ENCODE measurements at places on chromosomes 1 and 21. TPM values are rescaled to one million over a fixed set of nuclear protein-coding genes. Genes with fewer than 3 reads are reported as not detected.

GRCh38 chr1:32031578-32032274 is 18.1 kb downstream of the KHDRBS1 start:
- peak; percentile 57 for DNase-seq

DNA sequence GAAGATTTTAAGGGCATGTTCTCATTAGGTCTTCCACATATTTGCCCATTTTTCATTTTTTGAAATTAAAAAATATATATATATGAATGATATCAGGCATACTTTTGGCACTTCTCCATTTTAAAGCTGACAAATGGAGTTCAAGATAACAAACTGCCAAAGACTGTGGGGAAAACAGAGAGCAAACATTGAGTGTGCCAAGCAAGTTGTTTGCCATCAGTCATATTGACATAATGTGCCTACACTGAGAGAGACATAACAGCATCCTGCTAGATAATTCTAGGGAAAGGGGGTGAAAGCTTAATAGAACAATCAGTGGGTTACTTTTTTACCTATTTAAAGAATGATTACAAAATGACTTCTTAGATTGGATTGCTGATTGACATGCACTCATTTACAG is 529.4 kb upstream of the CXADR start:
- no peak for DNase-seq

- no peak for DNase-seq
Measured at GRCh38 chr1:67861856-67862516, 28.7 kb upstream of the GNG12 start.

DNA sequence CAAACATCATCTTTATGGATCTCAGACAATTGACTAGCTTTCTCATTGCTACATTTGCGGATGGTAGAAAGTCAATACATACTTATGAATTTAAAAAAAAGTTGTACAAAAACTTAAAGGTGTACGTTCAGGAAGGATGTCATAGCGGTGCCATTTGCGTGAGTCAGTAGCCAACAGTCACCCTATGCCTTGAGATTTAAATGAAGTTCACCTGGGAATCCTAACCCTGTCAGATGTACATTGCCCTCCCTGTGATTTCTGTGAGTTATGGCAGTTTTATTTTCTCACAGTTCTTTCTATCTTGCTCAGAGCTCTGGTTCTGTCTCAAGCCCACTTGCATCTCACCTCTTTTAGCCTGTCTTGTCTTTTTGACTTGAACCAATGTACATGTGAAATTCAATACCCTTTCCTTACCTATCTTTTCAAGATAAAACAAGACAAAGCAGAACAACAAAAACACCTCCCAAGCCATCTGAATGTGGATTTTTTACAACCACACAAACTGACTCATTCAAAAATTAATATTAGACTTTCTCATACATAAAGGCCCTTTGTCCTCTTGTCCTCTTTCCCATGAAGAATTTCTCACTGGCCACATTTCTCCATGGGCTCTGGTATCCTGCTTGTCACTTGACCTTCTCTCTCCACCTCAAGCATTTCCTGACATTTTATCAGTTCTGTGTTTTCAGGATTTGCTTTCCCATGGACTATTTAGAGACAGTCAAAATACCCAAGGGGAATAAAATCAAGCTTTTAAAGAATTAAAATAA is 25.3 kb upstream of the ZNF697 start:
- DNase-seq: no peak

DNA sequence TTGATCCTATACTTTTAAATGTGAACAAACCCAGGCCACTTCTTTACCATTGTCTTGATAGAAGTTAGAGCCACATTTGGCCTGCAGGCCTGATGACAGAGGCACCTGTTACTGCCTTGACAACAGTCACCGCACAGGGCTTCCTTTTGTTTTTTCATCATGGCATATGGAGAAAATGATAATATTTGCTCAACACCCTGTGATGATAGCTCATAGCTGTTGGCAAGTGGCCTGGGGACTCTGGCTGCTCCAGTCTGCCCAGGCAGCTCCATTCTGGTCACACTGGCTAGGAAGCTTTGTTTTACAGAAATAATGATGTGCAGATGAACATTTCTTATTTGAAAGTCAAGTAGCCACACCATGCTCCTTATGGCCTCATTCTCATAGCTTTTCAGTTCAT is 89.6 kb upstream of the GPR88 start:
- no peak for DNase-seq

DNA sequence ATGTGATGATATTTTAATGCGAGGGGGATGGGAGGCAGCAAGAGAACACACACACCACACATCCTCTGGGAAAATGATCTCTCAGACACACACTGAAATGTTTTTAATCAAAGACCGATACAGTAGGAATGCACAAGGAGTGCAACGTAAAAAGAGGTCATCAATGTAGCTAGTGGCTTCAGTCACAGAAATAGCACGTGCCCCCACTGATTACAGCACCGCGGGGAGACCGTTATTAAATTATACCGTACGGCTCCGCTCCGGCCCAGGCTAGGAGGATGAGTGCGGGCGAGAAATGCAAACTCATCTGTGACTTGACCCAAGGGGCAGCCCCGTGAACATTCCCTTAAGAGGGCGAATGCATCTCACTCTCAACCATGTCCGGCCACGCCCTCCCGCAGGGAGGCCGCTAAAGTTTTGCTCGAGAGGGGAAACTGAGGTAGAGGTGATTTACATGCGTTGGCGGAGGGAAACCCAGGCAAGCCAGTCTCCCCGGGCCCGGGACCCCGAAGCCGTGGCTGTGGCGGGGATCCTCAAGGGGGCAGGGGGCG is 552 bp downstream of the UBR4 start:
- peak; percentile 37 for DNase-seq

GRCh38 chr1:2980073-2980791 is 41.0 kb upstream of the ACTRT2 start:
- no peak for DNase-seq

DNA sequence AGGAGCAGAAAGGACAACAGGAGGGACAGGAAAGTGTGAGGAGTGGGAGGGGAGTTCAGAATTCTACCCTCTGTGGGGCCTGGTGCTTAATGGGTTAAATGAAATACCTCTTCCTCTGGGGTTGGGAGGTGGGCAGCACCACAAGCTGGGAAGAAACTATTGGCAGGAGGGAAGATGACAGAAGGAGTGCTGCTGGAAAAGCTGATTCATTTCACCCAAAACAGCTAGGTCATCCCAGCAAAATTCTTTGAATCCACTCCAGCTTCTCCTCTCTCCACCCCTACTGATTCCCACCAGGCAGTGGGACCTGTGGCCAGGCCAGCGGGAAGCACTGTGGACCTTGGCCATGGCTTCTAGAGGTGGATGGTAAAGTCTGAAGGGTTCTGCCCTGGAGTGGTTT is 12.8 kb downstream of the BCAN start:
- DNase-seq: no peak

DNA sequence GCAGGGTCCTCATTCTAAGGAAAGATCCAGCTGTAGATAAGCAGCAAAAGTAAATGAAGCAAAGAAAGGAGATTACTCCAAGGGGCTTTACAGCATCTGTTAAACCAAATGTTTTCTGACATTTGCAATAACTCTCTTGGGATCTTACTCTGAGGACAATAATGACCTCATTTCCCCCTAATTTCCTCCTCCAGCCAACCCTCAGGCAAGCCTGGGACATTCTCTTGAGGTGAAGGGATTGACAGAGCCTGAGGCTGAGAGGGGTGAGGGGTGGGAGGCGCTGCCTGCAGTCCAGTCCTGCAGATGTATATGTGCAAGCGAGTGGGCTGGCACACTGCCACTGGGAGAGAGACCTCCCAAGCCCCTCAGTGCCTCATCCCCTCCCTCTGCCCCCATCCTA is 40.5 kb upstream of the NEK2 start:
- DNase-seq: no peak

DNA sequence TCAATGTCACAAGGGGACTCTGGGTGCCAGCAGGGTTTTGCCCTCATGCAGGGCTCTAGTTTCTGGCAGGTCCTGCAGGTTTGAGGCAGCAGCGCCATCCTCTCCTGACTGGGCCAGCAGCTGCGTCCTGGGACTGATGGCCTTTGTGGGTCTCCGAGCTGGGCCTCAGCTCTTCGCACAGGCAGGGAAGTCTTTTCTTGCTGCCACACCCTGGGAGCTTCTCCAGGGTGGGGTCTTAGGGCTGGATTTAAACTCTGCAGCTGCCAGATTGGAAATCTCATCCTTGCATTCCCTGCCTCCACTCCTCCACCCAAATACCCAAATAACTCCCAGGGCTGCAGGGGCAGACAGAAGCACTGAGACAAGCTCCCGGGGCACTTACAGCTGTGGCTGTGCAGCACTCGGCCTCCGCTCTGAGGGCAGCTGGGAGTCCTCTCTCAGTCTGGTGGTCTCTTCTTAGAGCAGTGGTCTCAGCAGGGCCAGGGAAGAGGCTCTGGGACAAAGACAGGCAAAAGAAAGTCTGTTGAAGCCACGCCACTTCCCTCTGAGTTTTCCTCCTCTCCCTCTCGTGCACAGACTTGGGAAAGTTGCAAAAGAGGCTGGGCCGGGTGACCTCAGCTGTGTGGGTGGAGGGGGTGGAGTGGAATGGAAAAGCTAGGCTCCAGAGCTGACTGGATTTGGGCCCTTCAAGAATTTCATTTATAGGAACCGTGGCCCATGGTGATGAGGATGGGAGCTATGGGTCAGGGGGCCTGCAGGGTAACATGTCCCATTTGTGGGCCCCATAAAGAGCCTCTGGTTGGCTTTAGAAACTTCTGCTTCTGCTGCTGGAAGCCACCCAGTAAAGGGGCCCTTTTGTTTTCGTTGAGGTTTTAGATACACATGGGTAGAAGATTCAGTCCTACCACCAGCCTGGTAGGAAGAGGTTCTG is at the start of gene RAB7B:
Gene RAB7B (minus strand): TSS at position 525 of the 931 bp plus-strand sequence. CDS start 9,260 bp downstream, outside the sequence.
- DNase-seq: peak; percentile 92

DNA sequence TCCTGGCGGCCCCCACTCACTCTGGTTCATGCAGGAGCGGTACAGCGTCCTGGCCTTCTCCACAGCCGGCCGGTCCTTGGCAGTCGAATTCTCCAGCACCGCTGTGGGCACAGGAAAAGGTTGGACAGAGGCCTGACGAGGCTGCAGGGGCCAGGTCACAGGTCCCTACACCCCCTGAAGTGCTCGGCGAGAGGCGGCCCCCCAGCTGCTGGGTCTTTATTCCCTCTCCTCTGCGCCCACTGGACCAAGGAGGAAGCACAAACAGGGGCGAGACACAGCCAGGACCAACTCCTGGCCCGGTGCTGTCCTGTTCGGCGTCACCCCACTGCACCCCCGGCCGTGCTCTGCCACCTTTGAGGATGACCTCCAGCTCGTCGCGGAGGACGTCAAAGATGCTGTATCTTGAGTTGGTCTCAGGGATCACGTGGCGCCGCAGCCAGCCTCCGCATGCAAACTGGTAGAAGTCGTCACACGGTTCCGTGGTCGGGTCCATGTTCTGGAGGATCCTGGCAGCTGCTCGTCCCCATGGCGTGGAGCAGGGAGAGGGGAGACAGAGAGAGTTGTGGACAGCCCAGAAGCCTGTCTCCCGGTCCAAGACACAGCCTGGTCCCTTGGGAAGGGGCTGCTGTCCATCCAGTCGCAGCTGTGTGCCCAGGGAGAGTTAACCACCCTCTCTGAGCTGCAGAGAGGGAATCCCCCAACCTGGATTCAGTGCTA is 22.9 kb downstream of the PRXL2B start:
- no peak for DNase-seq

- peak; percentile 42 for DNase-seq
Measured at GRCh38 chr1:239896980-239897379, 194.7 kb upstream of the FMN2 start.

DNA sequence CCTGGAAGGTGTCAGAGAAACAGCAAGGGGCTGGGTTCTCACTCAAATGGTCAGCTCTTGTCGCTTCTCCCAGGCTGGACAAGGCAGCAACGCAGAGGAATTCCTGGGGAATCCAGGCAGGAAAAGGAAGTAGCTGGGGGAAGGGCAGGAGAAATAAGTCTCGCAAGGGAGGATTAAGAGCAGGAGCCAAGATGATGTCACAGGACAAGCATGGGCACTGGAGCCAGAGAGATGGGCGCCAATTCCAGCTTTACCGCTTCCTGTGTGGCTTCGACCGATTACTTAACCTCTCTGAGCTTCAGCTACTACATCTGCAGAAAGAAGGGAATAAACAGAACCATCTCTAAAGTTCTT is 70.5 kb downstream of the SSBP3 start:
- peak; percentile 93 for DNase-seq

RIMS3 gene
- total RNA-seq: 5.8 TPM

ASTN1 gene
- total RNA-seq: 5.8 TPM

OSCP1 gene
- 5.5 TPM for total RNA-seq

CHD5 gene
- total RNA-seq: 2.4 TPM

HCRTR1 gene
- 6.7 TPM for total RNA-seq

DDR2 gene
- total RNA-seq: 69.6 TPM

TSTD1 gene
- 40.9 TPM for total RNA-seq

PLCH2 gene
- 11.1 TPM for total RNA-seq

OR2T29 gene
- 10.8 TPM for total RNA-seq

HES5 gene
- not detected for total RNA-seq

Data from umbilical cord (tissue), 2 donors.